Karpas-422 (cell line): ENCODE measurements at places on chromosomes 1 and 21. TPM values are rescaled to one million over a fixed set of nuclear protein-coding genes. Genes with fewer than 3 reads are reported as not detected.
A peak's percentile ranks its signal among the peaks of the same experiment; 100 is the strongest.

MR1 gene
- total RNA-seq, result 23.2 and 37.3 TPM in 2 replicates

MX2 gene
- total RNA-seq, result 27.8 and 31.0 TPM in 2 replicates

DNA sequence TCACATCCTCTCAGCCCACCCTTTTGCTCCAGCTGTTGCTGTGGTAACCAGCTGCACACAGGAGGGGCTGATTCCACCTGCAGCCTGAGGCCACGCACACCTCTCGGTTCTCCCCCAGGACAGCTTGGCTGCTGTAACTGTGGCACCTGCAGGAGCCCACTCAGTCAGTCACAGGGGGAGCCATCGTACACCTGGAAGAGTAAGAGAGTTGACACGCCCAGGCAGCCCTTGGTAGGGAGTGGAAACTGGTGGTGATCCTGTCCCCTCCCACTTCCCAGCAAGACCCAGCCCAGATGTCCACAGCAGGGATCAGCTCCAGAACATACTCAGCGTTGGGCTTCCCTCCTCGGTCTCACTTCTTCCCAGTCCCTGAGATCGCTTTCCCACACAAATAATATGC, 32.2 kb upstream of the BACE2 start:
- DNase-seq, result no peak

DNA sequence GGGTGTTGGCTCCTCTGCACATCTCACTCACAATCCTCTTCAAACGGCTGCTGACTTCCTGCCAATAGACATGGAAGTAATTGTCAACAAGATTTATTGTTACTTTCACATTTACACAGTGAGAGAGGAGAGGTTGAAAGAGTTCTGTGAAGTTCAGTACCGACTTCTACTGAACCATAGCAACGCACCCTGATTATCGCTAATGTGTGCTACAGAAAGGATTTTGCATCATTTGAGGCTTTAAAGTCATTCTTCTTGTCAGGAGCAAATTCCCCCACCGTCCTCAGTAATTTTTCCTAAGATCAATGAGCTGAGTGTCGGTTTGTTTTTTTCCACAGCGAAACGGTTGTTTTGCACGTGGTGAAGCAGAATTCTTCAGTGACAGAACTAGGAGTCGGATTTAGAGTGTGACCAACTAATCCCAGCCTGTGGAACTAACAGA, 361.0 kb downstream of the ADGRL2 start:
- DNase-seq, result no peak

DNA sequence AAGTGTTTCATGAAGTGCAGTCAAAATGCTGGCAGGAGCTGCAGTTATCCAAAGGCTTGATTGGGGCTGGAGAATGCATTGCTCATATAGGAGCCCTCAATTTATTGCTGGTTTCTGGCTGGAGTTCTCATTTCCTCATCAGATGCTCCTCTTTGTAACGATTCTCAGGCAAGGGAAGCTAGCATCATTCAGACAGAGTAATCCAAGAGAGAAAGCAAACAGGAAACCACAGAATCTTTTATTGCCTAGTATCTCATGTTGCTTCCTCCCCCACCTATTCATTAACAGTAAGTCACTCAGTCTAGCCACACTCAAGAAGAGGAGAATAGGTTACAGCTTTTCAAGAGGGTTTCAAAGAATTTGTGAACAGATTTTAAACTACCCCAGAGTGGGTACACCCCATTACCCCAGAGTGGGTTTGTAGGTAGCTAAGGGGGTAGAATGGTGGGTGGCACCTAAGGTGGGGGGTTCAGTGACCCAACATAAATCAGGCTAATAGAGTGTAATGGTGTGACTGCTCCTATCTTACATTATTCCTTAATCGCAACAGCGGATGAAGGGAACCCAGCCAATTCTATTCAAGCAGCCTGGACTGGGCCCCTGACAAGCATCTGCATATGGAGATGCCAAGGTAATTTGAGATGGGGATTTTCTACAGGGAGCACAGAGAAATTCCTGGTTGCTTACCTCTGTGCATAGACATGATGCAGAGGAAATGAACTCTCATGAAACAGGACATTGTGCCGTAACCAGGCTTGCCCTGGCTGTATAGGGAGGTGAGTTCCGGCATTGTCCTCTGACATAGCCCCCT, 67.1 kb downstream of the KCNJ15 start:
- DNase-seq, result no peak

- DNase-seq, result no peak
These were observed 831.4 kb downstream of the ADGRL2 start for GRCh38 chr1:82632155-82632554.

DNA sequence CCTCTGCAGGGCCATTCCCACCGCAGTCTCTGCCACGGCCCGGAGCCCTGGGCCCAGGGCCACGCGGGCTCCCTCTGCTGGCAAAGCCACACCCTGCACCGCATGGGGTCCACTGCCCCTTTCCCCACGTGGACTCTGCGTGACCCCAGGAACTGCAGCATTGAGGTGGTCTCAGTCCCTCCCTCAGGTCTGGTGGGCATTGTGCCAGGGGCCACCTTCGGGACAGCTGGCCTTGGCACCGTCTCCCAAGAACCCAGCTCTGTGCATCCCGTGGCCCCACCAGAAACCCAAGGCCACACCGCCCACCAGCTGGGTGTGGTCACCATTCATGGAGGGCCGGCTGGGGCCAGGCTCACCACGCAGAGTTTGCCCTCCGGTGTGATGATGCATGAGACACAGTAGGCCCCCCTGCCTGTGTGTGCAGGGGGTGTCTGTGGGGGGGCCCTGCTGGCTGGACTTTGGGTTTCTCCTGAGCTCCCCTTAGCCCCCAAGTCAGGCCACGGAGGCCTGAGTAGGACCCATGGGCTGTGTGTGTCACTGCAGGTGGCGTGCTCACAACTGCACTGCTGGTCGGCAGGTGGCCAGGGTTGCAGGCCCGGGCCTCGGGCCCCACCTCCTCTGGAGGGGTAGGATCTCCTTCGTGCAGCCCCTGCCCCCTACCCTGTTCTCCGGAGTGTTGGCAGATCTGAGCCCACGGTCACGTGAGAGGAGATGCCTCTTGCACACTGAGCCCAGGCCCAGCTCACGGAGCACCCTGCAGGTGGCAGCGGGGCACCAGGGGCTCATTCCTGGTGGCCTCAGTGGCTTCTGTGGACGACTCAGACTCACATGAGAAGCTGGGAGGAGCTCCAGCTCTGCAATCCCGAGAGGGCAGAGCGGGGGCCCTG, 5.8 kb downstream of the VWA1 start:
- DNase-seq, result peak; percentile 81

DNA sequence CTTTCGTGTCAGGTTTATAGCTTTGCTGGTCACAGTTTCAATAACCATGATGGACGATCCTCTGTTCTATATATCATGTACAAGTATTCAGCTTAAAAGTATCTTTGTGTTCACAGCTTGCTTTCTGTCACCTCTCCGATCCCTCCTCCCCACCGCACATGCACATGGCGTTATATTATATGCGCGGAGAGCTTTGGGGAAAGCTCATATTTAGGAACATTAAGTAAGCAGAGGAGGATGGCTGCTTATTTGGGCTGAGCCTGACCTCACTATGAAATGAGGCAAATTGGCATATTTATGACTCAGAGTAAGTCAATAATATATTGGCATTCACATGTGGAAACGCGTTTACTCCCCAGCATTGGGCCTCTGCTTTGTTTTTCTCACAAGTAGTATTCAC, 360.5 kb downstream of the HLX start:
- peak; percentile 11 for DNase-seq

DNA sequence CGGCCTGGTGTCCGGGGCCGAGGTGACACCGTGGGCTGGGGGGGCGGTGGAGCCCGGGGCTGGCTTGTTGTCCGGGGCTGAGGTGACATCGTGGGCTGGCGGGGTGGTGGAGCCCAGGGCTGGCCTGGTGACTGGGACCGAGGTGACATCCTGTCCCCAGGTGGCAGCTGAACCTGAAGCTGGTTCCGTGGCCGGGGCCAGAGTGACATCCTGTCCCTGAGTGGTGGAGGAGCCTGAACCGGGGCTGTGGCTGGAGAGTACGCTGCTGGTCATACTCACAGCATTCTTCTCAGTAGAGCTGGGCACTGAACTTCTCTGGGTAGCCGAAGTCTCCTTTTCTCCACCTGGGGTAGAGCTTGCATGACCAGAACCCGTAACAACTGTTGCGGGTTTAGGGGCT, 15.8 kb downstream of the THBS3 start:
- DNase-seq, result no peak

DNA sequence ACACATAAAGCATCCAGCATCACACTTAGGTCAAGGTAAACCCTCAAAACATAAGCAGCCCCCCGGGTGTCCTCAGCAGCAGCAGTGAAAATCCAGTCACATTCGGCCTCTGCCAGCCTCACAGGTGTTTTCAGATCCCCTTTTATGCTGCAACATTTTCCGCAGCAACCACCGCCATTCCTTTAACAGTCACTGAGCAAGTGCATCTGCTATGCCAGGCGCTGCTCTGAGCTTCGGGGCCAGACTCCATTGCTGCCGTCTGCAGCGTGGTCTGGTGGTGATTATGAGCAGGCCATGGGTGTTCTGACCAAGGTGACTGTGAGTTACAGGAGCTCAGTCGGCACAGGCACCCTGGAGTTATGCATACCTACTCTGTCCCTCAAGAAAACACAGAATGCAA, 4.5 kb downstream of the URB1 start:
- DNase-seq, result no peak

DNA sequence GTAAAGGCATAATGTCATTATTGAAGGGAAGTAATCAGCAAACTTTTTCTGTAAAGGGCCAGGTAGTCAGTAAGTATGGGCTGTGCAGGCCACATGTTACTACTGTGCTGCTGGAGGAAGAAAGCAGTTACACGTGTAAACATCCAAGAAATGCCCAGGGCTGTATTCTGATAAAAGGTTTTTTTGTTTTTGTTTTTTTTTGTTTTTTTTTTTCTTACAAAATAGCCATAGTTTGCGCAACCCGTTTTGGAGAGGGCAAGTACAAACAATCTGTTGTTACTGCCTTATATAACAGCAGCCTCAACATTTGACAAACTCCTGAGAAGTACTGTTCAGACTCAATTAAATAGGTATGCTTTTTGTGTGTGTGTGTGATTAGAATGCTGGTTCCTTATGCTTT, 26.7 kb upstream of the MTMR11 start:
- DNase-seq, result no peak

- DNase-seq, result no peak
These were observed 1.7 kb downstream of the ATP1B1 start for GRCh38 chr1:169108223-169108622.

GRCh38 chr1:177932123-177932522, 37.7 kb downstream of the SEC16B start:
- DNase-seq, result no peak

- DNase-seq, result no peak
These were observed 191.0 kb downstream of the TPR start for GRCh38 chr1:186183970-186184628.

GRCh38 chr1:94863297-94863911, 43.2 kb downstream of the SLC44A3 start:
- DNase-seq, result no peak
